ENCODE measurements at places on chromosomes 4 and X. TPM values are rescaled to one million over a fixed set of nuclear protein-coding genes. Genes with fewer than 3 reads are reported as not detected.

GRCh38 chrX:129540068-129540653 is at the start of gene OCRL:
TSS of gene OCRL (plus strand) at chrX:129540259. CDS start at chrX:129540440, 181 bp downstream.
- peak; percentile 70 for DNase-seq

- peak; percentile 71 for DNase-seq
These were observed 42.2 kb downstream of the SH2D1A start for GRCh38 chrX:124388562-124388961.

The GRIA2 gene
- 10.9 TPM for polyA plus RNA-seq

- DNase-seq = no peak
These were observed 464.7 kb upstream of the FAM47C start for GRCh38 chrX:36543499-36543898.

The GPR173 gene
- 8.8 TPM for polyA plus RNA-seq

DNA sequence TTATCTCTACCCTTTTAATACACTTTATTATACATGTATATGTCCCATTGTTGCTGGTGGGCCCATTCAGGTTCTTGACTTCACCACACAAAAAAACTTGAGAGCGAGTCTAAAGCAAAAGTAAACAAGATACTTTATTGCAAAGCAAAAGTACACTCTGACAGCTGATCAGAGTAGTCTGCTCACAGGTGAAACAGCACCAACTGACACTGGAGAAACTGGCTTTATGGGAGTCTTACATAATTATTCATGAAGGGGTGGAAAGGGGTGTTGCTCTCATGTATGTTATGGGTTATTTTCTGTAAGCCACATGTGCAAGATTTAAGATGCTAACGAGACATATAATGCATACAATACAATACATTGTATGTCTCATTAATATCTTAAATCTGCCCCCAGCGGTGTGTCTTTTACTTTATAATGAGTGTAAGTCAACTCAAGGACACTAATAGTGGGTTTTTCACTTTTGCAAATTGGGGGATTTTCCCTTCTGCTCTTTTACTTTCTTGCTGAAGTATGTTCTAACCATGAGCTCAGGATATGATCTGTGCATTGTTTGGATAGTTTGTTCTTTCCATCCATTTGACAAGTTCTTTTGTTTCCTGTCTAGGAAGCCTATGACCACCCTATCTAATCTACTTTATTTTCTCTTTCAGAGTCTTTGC is 256.1 kb upstream of the ITM2A start:
- no peak for DNase-seq

The MID1IP1 gene
- 20.5 TPM for polyA plus RNA-seq

DNA sequence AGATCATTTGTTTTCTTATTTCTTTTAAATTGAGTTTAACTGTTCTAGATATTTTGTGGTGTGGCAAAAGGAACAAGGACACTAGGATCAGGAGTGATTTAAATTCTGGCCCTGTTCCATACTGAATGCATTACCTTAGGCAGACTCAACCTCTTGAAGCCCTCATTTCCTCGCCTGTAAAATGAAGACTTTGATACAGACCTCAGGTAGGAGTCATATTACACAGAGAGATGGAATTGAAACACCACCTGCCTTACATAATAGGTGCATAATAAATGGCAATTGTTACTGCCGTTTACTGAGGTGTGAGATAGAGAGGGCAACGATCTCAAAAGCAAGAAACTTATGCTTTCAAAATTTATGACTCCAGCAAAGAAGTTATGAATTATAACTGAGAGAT is 28.2 kb upstream of the RASSF6 start:
- no peak for DNase-seq

DNA sequence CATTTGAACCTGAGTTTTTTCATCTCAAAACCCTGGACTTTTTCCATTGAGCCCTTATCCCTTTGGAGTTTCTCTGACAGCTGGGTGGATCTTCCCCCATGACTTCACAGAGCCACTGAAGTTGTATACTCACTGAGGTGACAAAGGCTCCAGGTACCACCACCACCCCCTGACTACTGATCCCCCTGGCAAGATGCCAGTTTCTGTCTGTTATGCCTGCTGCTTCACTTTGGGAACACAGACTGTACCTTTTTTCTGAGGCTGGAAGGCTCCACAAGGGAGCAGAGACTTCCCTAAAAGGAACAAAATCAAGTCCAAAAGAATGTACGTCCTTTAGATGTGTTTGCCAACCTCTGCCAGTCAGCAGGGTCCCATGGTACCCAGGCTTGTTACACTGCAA is 160.3 kb upstream of the JADE1 start:
- DNase-seq = no peak

- DNase-seq = no peak
These were observed 68.4 kb upstream of the MID1IP1 start for GRCh38 chrX:38732866-38733265.

DNA sequence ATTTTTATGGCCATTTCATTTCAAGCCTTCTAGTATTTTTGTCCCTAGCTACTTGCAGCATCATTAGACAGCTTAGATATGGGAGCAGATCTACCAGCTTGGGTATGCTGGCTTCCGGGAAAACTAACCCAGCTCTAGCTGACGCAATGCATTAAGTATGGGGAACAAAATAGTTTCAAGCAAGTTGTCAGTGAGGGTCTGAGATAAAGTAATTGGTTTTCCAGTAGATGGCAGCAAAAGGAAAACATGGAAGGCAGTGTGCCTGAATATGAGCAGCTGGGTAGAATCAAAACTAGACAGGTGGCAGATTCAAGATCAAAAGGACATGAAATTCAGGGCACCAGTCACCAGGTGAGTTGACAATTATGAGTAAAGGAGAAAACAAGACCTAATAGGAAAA is 340.9 kb upstream of the CTSO start:
- no peak for DNase-seq

GRCh38 chr4:173420324-173420752 is 21.4 kb upstream of the SCRG1 start:
- DNase-seq = no peak

DNA sequence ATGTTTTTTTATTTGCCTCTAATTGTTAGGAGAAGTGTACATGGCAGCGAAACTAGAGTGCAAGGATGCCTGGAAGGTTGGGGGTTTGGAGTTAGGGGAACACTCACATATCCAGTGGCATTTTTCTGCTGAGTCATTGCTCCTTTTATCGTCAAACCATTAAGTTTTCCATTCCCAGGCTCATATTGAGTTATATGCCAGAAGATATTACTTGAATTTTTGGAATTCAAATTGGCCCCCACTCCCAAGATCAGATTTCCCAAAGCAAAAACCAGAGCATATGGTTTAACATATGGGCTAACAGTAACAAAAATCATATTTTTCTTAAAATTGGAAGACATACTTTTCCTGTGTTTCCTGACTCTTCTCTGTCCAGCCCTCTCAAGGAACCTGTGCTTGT is 152.7 kb downstream of the FSTL5 start:
- DNase-seq = peak; percentile 17

GRCh38 chr4:78756137-78756536 is 20.0 kb upstream of the BMP2K start:
- DNase-seq = no peak

The UTP14A gene
- polyA plus RNA-seq = not detected

DNA sequence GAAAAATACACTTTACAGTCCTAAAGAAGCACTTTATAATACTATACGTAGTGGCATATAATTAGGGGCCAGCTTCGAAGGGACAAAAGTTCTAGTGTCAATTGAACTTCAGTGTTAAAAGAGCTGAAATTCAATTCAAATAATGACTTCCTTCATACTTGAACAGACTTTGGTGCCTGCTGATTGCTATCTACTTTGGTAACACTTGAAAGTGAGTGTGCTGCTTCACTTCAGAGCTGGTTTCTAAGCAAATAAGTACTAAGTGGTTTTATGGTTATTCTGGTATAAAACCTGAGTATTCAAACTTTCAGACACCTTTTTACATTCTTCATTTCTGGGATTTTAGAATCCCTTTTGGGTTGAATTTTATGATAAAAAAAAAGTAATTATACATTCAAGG is 107.0 kb downstream of the SLC4A4 start:
- DNase-seq = no peak

GRCh38 chrX:119726900-119727555 is 31.4 kb upstream of the SOWAHD start:
- DNase-seq = no peak

The IL13RA2 gene
- polyA plus RNA-seq = 0.29 TPM

GRCh38 chrX:73268463-73268862 is 53.8 kb upstream of the NAP1L2 start:
- no peak for DNase-seq

The MAGEA2B gene
- polyA plus RNA-seq = not detected

The STK32B gene
- not detected for polyA plus RNA-seq

The F8A2 gene
- not detected for polyA plus RNA-seq

DNA sequence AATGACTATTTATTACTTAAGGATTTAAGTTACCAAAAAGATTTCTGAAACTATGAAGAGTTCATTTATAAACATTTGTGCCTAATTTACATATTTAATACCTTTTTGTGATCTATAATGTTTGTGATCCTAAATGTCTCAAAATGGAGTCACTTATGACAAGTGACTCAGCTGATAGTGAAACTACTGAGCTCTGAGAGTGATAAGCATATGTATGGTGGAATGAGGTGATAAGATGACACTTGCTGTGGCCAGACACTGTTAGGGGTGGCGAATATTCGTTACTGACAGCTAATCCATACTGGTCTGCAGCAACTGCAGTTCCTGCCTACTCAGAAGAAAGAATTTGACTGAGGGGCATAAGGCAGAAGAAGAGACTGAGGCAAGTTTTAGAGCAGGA is 5.5 kb upstream of the NXF3 start:
- DNase-seq = no peak

- no peak for DNase-seq
These were observed 80.5 kb upstream of the AMELX start for GRCh38 chrX:11212741-11213140.

DNA sequence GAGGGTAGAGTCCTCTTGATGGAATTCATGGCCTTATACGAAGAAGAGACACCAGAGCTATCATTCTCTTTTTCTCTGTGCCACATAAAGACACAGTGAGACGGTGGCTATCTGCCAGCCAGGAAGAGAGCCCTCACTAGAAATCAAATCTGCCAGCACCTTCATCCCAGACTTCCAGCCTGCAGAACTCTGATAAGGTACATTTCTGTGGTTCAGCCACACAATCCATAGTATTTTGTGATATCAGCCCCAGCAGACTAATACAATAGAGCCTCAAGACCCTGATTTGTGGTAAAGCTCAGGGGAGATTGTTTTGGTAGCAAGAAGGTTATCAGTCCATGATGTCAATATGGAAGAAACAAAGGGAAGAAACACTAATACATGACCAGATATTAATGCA is 1213.2 kb downstream of the NLGN4X start:
- DNase-seq = no peak

GRCh38 chrX:116961872-116962582 is 499.3 kb upstream of the CT83 start:
- peak; percentile 2 for DNase-seq

DNA sequence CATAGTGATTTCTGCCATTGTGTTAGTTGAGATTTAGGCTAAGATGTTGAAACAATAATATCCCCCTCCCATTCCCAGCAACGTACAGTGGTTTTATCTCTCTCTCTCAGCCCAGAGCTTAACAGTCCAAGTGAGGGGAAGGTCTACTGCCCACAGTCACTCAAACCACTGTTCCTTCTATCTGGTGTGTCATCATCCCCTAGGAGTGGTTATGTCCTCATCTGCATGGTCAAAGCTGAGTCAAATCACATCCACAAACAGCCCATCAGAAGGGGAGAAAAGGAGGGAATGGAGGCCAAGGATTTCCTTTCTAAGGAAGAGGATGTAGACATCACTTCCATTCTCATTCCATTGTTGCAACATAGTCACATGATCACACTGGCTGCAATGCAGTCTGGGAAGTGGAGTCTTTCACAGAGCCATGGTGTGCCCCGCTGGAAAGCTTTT is 42.8 kb upstream of the CHRNA9 start:
- DNase-seq = no peak

The ADH1B gene
- polyA plus RNA-seq = 9.3 TPM

DNA sequence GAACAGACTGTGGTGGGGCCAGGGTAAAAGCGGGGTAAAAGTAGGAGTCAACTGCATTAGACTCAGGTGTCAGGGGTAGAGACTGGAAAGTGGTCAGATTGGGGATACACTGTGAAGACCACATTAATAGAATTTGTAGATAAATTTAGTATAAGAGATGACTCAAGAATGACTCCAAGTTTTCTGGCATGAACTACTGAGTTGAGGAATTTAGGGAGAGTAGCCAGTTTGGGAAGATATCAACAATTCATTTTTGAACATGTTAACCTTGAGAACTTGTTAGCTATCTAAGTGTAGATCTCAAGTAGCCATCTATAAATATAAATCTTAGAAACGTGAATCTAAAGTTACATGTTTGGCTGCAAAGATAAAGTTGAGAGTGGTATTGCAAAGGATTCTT is 206.9 kb upstream of the HCCS start:
- no peak for DNase-seq

The PRRG3 gene
- 38.4 TPM for polyA plus RNA-seq
